ENCODE measurements at places on chromosomes 13 and 19. TPM values are rescaled to one million over a fixed set of nuclear protein-coding genes. Genes with fewer than 3 reads are reported as not detected.

GRWD1 gene
- 41.7 TPM for total RNA-seq

- DNase-seq: peak; percentile 31
Observed at GRCh38 chr19:13887517-13887916, 10.6 kb downstream of the NANOS3 start.

- DNase-seq: no peak
Observed at GRCh38 chr13:31311921-31312320, 112.1 kb downstream of the B3GLCT start.

DNA sequence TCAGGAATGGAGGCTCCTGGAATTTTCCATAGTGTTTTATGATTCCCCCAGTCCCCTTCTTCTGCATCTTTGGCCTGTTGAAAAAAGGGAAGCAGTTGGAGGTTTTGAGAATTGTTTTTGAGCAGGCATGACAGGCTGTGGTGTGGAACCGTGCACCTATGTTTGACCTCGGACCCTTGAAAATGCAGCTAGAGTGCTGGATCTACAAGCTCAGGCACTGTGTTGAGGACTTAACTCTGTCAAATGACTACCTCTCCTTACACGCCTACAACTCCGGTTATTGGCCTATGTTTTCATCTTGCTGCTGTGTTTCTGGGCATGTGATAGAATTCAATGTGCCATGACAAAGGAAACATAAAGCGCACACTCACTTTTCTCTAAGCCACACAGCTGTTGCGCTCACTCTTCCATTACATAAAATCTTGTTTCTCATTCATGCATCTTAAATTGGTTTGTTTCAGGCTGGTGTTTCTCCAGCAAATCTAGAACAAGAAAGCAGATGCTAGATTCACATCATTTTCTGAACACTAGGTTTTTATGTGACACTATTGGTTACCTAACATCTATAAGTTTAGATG lies 616.6 kb downstream of the FGF9 start:
- DNase-seq: no peak

DNA sequence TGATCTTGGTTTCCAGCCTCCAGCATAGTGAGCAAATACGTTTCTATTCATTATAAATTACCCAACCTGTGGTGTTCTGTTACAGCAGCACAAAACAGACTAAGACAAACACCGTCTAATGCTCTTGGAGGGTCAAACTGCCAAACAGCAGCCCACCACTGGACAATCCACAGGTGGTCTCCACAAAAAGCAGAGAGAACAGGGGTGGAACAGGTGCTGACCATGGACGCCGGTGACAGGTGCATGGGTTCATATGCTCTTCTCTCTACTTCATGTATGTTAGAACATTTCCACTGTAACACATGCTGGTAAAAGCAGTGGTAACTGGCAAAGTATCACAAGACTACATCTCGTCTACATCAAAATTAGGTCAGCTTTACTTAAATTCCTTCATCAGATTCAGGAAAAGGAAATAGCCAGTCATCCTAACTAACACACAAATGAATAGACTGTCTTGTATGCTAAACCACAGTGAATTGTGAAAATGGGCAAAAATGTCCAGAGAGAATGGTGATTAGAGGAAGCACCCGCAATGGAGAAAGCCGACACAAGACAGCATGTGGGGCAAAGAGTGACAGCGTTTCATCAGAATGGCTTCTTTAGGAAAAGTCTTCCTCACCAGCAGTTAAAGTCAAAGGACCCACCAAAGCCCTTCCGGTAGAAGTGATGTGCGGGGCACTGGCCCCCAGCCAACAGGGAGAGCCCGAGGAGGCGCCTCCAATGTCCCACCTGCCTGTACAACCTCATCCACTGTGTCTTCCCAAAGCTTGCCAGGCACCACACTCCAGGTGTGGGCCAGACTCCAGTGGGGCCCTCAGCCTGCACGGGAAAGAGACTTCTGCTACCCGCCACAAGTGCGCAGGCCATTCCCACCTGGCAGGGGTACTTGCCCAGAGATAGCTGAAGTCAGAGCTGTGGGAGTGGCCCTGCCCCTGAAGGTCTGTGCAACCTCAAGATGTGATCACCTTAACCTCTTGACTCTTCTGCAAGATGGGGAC lies 6.5 kb downstream of the CARS2 start:
- no peak for DNase-seq

HCN2 gene
- total RNA-seq: not detected

- no peak for DNase-seq
Observed at GRCh38 chr13:80737513-80737912, 396.6 kb upstream of the SPRY2 start.

TNFSF9 gene
- 30.9 TPM for total RNA-seq

MAB21L1 gene
- total RNA-seq: not detected

DNA sequence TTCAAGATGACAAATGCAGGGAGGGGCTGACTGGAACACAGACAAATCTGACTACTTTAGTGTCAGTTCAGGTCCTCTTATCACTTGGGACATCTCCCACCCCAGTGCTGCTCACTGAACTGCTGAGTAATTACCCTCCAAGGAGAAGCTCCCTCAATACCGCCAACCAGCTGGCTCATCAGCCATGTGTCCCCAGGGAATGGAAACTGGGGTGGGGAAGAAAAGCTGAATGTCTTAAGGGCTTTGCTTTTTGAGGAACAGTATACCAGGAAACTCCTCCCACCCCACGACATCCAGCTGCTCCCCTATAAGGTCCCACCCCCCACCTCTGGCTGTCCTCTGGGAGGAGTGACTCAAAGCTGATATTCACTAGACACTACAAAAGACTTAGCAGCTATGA lies 2.0 kb downstream of the ZNF823 start:
- peak; percentile 7 for DNase-seq

GRCh38 chr19:45528149-45528743 lies 21.0 kb downstream of the VASP start:
- peak; percentile 43 for DNase-seq

DNA sequence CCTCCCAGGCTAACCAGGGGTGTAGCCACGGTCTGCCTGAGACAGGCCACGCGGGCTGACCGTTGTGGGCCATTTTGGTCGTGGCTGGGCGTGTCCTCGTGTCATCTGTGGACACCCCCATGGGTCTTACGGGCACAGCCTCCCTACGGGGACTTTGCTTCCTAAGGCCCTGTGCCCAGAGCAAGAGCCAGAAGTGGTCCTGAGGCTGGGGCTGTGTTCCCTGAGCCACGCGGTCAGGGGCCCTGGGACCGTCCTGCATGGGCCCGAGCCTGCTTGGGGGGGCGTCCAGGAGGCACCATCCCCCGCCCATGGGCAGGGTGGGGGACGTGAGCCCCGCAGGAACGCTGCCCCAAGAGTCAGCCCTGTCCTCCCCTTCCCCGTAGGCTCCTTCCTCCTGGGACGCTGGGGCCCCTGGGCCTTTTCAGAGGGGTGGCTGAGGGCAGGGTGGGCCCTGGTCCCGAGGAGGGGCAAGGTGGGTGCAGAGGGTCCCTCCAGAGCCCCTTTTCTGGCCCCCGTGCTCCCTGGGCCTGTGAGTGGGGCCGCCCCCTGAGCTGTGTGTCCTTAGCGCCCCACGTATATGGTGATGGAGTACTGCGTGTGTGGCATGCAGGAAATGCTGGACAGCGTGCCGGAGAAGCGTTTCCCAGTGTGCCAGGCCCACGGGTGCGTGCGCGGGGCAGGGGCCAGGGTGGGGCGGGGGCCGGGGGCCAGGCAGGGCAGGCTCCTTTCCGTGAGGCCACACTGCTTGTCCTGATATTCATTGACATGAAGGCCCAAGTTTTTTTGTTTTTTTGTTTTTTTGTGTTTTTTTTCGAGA lies 13.4 kb downstream of the STK11 start:
- no peak for DNase-seq

TDRD12 gene
- not detected for total RNA-seq

- DNase-seq: peak; percentile 18
Observed at GRCh38 chr13:107770541-107770940, 444.8 kb downstream of the LIG4 start.

GRCh38 chr19:44957526-44957925 lies 2.3 kb downstream of the CLPTM1 start:
- no peak for DNase-seq

TRIP10 gene
- total RNA-seq: 42.8 TPM

DNA sequence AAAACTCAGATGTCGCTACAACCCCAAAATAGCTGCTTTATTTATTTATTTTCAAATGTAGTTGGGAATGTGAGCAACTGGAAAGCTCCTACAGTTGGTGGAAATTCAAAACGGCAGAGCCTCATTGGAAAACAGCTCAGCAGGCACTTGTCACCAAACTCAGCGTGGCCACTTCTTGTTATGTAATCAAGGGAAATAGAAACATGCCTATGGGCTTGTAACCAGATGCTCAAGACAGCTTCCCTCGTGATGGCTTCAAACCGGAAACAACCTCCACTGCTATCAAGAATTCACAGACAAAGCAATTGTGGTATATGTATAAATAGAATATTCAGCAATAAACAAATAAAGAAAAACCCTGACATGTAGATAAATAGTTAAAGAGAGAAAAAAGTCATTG lies 627.8 kb upstream of the SLC10A2 start:
- no peak for DNase-seq

CACNG6 gene
- total RNA-seq: 0.55 TPM

GRCh38 chr19:14030997-14031718 lies 404 bp upstream of the IL27RA start:
- DNase-seq: no peak

GRCh38 chr13:48652851-48653471 lies 768 bp upstream of the CYSLTR2 start:
- DNase-seq: no peak

GRCh38 chr13:81058211-81058915 lies 717.4 kb upstream of the SPRY2 start:
- no peak for DNase-seq

DNA sequence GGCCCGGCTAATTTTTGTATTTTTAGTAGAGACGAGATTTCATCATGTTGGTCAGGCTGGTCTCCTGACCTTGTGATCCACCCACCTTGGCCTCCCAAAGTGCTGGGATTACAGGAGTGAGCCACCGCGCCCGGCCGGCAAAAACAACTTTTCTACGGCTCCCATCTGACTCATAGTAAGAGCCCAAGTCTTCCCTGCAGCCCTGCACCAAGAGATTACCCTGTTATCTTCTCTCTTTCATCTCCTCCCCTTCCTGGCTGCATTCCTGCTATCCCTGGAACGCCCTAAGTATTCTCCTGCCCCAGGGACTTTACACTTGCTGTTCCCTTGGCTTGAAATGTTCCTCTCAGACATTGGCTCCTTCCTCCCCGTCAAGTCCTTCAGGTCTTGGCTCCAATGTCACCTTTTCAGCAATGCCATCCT lies 6.6 kb downstream of the AP2S1 start:
- DNase-seq: no peak

KLK13 gene
- not detected for total RNA-seq

- peak; percentile 28 for DNase-seq
Observed at GRCh38 chr19:4477034-4477801, 5.1 kb downstream of the HDGFL2 start.

ARHGAP35 gene
- total RNA-seq: 19.6 TPM

S1PR5 gene
- total RNA-seq: not detected

PEAK3 gene
- 0.05 TPM for total RNA-seq

DNA sequence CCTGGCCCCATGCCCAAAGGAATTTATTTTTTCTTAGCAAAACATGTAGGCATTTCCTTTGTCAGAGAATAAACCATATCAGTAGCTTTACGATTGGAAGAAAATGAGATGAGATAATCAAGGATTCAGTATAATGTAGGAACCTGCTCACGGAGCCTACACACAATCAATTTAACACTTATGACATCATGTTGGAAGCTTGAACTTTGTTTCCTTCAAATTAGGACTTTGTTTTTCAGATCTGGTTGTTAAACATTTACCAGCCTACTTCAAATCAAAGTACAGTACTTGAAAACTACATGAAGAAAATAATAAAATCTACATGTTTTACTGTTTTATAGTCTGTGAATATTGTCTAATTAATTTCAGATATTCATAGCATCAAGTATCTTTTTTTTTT lies 639.0 kb upstream of the ATXN8OS start:
- peak; percentile 2 for DNase-seq

- DNase-seq: no peak
Observed at GRCh38 chr13:73231471-73231870, 172.7 kb downstream of the KLF5 start.

NCR1 gene
- not detected for total RNA-seq

PCDH8 gene
- total RNA-seq: not detected

DNA sequence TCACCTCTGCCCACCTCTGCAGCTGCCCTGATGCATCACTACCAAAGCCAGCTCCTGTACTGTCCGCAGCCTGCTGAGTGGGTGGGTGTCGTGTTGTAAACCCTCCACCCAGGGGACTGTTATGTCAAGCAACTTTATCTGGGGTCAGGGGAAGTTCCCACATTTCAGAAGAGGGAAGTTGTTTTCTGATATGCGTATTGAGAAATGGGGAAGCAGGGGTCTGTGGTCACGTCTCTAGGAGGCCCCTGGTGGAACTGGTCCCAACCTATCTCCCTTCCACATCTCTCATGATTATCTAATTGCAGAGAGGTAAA lies 31.2 kb downstream of the CLEC17A start:
- DNase-seq: no peak

IGFL3 gene
- total RNA-seq: not detected

GRCh38 chr19:10724573-10725071 lies 6.7 kb downstream of the DNM2 start:
- no peak for DNase-seq

DNA sequence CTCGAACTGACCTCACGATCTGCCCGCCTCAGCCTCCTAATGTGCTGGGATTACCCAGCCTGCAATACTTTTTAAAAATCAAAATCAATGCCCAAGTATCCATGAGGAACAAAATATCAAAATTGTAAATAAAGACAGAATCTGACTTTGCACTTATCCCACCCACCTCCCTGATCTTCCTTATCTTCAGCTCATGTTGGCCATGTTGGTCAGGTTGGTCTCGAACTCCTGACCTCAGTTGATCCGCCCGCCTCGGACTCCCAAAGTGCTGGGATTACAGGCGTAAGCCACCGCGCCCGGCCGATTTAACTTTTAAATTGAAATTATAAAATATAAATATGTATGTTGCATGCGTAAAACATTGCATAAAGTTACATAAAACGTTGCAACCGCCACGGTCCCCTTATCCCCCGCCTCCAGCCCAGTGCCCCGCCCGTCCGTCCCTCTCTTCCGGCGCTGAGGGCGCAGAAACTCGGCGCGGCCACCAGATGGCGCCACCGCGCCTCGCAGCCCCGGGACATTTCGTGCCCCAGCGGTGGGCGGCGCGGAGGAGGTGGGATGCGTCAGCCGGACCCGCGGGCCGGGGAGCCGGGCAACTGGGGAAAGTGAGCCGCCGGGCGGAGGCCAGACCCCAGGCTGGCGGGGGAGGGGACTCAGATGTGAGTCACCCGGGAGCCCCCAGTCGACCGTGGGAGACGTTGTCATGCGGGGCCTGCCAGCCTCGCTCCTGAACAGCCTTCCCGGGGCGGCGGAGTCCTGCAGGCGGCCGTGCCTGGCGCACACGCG lies 1.5 kb upstream of the GADD45B start:
- peak; percentile 62 for DNase-seq

Data from renal cortical epithelial cell (primary cell).